ENCODE measurements at places on chromosomes 5 and 9. TPM values are rescaled to one million over a fixed set of nuclear protein-coding genes. Genes with fewer than 3 reads are reported as not detected.

DNA sequence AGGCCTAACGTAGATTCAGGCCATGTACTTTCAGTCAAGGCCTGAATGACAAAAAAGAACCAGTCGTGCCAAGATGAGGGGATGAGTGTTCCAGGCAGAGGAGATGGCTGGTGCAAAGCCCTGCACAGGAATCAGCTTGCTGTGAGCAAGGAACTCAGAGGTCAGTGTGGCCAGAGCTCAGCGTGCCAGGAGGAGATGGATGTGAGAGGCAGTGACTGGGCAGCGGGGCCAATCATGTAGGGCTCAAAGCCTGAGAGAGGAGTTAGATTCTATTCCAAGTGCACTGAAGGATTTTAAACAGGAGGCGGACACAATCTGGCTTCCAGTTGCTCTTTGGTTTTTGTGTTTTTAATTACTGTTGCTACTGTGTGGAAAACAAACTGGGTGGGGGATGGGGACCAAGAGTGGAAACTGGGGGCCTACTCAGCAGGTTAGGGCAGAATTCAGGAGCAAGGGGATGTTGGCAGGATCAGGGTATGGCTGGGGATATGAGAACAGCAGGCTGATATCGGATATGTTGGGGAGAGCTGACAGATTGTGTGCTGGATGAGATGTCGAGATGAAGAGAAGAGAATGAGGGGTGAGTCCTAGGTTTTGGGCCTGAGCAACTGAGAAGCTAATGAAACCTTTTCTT is 64.3 kb downstream of the ANGPTL2 start:
- DNase-seq, result peak; percentile 11

- DNase-seq, result no peak
These were observed 259.6 kb upstream of the NR4A3 start for GRCh38 chr9:99561961-99562565.

- no peak for DNase-seq
These were observed 49.6 kb downstream of the NSD1 start for GRCh38 chr5:177183142-177183541.

DNA sequence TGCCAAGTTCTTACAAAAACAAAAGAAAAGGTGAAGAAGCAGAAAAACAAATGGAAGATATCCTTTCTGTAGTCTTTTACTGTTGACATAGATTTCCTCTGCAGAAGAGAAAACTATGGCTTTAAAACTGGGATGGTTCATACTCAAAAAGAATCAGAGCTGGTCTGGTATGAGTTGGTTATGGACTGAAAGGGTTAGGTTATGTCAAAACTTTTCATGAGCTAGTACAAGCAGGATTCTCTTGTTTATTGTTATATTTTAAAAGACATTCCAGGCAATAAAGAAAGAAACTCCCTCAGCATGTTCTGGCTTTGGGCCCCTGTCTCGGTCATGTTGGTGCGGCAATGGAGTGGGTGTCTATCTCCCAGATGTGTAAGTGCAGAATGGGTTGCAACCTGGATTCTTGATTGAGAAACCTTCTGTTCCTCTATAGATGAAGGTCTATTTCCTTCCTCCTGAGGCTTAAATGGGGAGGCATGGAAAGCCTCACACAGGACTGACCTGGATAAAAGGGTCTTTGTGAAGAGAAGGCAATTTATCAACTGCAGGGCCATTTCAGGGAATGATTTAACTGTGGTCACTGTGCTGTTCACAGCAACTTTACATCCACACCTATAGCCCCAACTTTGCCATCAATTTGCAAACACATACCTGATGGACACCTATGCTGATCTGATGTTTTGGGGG is 209.6 kb upstream of the TNC start:
- no peak for DNase-seq

DNA sequence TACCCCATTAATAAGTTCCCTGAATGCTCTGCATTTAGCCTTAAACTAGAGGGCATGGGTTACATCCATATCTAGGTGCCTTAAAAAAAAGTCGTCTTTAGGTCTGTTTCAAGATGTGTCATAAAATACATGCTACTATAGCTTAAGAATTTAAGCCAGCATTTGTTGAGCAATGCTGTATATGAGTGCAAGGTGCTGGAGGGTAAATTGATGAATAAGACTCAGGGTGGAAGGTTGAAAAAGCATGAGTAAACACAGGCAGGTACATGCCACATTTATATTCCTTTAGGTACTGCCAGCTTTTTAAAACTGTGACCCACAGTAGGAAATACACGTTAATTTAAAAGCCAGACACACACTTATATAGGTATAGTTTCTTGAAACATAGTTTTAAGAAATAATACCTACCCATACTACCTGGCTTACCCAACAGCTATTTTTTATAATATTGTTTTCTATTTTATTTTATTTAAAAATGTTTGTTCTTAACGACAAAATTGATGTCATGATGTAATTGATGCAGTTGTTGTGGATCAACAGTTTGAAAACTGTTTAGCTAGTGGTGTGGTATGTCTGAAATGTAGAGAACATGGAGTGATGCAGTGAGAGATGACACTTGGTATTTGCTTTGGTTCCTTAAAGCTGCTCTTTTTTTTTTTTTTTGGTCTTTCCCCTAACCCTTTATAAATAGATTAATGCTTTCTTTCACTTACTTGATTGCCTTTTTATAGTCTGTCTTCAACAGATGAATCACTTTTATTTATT is 3.9 kb downstream of the HMGCR start:
- DNase-seq, result no peak

Gene MLANA
- total RNA-seq, result not detected

DNA sequence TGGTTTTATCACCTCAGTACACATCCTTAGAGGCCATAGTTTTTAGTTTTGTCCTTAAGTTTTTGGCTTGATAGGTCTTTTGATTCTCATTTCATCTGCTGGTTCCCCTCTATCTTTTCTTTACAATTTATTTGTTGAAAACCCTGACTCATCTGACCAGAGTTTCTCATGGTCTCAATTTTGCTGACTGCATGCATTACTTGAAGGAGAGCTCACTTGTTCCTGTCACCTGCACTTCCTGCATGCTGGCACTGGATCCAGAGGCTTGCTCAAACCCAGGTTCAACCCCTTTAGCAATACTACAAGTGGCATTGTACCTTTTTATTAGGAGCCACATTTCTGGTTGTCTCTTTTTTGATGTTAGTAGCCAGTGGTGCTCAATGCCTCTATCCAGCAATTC is 26.7 kb downstream of the FBXO10 start:
- no peak for DNase-seq

DNA sequence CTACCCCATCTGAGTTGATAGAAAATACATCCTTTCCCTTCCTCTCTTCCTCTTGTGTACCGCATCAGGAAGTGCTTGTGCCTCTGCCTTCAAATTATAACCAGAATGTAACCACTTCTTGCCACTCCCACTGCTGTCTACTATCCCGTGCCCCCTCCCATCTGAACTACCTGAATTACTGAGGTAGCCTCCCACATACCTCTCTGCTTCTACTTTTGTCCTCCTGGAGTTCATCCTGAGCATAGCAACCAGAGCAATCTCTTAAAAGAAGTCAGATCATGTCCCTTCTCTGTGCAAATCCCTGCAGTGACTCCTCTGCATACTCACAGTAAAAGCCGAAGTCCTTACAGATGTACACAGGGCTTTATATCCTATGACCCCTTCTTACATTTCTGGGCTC is 23.0 kb downstream of the SV2C start:
- DNase-seq, result no peak

- no peak for DNase-seq
These were observed 142.2 kb upstream of the ABCA1 start for GRCh38 chr9:105070176-105070575.

- DNase-seq, result no peak
These were observed 926.1 kb upstream of the DMAC1 start for GRCh38 chr9:8725635-8726034.

Gene IFNA14
- not detected for total RNA-seq

- no peak for DNase-seq
These were observed 11.5 kb upstream of the FAF2 start for GRCh38 chr5:176436656-176437055.

DNA sequence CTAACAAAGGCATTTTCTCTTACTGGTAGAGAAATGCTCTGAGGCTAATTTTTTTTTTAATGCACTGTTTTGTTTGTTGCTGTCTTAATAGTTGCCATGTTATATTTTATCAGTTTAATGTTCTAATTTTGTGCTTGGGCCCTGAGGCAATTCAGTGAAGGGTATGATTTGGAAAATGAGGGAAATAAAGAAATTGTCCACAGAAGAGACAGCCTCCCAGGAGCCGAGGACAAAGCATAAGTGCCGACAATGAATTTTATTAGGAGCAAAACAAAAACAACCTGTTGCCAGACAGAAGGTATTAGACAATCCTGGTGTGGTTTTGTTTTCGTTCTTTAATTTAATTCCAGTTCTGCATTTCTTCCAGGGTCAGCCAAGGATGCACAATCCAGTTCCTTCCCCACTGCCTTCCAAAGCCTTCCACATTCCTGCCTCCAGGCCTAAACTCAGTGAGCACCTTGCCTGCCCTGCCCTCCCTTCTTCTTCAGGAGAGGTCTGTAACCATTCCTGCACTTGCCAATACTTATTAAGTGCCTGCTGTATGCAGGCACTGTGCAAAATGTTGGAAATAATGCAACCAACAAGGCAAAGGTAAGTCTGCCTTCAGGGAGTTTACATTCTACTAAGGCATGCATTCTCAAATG is 4.3 kb upstream of the TCOF1 start:
- no peak for DNase-seq

Gene PCDHA9
- 0.35 TPM for total RNA-seq

GRCh38 chr9:134726722-134727034 is 85.1 kb downstream of the COL5A1 start:
- DNase-seq, result no peak

DNA sequence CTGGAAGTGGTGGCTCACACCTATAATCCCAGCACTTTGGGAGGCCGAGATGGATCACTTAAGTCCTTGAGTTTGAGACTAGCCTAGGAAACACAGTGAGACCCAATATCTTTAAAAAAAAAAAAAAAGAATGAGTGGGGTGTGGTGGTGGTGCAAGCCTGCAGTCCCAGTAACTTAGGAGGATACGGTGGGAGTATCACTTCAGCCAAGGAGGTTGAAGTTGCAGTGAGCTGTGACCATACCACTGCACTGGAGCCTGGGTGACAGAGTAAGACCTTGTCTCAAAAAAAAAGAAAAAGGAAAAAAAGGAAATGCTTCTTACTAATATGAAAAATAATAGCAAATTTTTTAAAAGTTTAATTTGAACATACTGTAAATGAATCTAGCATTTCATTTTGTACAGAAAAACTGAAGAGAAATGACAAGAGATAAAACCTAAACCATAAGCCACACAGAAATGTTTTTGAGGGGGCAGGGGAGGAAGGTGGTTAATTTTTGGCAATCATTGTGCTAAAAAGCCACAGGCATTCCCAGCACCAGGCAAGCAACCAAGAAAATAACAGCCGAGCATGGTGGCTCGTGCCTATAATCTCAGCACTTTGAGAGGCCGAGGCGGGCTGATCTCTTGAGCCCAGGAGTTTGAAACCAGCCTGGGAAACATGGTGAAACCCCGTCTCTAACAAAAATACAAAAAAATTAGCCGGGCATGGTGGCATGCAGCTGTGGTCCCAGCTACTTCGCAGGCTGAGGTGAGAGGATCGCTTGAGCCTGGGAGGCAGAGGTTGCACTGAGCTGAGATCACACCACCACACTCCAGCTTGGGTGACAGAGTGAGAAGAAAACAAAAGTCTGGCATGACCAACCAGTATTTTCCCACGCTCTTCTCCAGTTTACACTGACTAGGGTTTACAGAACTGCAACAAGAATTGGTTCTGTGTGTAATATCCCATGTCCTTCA is 114.5 kb upstream of the NR5A1 start:
- no peak for DNase-seq

Gene PNPLA7
- total RNA-seq, result 12.7 TPM

GRCh38 chr5:82494942-82495341 is 216.8 kb upstream of the RPS23 start:
- DNase-seq, result no peak

- no peak for DNase-seq
These were observed 178.4 kb downstream of the GOLPH3 start for GRCh38 chr5:31995714-31996113.

DNA sequence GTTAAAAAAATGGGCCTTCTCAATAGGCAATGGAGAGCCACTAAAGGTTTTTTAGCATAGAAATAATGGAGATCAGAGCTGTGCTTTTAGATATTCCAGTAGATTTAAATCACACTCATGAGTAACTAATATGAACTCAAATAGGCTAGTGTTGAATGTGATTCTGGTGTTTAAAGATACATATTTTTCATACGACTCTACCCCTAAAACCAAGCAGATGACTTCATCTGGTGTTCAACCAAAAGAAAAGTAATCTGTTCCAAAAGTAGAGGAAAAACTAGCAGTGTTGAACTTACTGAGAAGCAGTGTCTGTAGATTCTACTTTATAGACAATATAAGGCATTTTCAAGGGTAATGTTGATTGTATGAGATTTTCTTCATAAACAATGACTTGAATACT is 138.1 kb downstream of the TSSK1B start:
- DNase-seq, result no peak

- DNase-seq, result no peak
These were observed 116.8 kb upstream of the PDE4D start for GRCh38 chr5:60010328-60010727.

DNA sequence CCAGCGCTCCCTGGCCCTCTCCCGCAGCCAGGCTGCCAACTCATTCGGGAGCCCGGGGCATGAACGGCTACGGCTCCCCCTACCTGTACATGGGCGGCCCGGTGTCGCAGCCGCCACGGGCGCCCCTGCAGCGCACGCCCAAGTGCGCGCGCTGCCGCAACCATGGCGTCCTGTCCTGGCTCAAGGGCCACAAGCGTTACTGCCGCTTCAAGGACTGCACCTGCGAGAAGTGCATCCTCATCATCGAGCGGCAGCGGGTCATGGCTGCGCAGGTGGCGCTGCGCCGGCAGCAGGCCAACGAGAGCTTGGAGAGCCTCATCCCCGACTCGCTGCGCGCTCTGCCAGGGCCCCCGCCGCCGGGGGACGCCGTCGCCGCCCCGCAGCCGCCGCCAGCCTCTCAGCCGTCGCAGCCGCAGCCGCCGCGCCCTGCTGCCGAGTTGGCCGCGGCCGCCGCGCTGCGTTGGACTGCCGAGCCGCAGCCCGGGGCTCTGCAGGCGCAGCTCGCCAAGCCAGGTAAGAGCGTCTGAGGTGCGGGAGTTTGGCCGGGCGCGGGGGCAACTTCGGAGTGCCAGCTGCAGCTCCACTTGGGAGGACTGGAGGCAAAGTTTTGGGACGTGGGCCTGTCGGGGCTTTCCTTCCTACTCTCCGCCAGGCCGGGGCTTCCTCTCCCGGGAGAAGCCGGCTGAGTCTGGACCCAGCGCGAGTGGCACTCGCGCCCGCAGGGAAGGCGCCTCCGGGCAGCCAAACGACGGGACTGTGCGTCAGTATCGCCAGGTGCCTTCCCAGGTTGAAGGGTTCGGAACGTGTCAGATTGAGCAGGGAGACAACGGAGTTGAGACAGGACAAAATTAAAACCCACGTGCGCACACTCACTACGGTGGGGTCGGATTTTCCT is 735 bp downstream of the DMRT3 start:
- no peak for DNase-seq

- no peak for DNase-seq
These were observed 665 bp downstream of the TCF7 start for GRCh38 chr5:134114886-134115805.

GRCh38 chr9:108609227-108609896 is 246.4 kb downstream of the ACTL7B start:
- DNase-seq, result no peak
